ENCODE measurements at places on chromosomes 11 and 22. TPM values are rescaled to one million over a fixed set of nuclear protein-coding genes. Genes with fewer than 3 reads are reported as not detected.

CRYBB2 gene
- not detected for total RNA-seq

TRIM49 gene
- not detected for total RNA-seq

DEUP1 gene
- total RNA-seq, result not detected

- no peak for DNase-seq
These were observed 610.0 kb upstream of the CADM1 start for GRCh38 chr11:116114198-116114651.

- no peak for DNase-seq
These were observed 63.0 kb upstream of the THY1 start for GRCh38 chr11:119486016-119486415.

DNA sequence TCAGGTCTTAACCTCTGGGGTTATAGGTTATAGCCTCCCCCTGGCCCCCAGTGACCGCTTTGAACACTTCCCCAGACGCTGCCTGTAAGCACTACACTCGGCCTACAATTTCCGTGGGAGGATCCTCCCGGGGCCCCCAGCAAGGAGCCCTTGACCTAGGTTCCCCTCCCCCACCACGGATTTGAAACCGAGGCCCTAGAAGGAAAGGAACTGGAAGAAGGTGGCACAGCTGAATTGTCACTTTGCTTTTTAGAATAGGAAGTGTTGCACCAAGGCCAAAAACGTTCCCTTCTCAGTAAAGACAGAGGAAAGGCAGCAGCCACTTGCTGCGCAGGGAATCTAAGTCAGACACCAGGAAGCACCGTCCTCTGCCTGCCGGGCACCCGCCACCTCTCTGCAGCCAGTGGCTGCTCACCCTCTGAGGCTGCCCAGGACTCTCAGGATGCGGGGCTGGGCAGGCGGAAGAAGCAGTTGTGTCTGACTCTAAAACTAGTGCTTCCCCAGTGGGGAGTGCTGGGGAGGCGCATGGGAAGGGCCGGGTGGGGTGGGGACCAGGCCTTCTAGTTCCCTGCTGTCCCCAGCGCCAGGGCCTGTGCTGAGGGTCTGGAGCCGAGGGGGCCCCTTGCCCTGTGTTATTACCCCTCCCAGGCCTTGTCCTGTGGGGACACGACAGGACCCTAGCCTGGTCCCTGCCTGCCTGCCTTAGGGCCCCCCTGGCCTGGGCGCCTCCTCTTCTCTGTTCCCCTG, 7.9 kb upstream of the FLRT1 start:
- DNase-seq, result no peak

DNA sequence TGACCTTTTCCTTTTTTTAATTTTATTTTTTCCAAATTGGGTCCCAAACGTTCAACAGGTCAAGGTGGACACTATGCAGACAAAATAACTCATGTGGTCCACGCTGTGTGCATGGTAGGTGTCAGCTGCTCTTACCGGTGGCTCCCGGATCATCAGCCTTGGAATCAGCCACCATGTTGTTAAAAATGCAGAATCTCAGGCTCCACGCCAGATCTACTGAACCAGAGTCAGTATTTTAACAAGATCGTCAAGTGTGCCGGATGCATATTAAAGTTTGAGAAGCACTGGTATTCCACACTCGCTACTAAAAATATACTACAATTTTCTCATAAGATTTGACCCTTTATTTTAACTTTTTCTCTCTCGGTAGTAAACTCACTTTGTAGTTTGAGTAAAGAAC, 553 bp upstream of the LDLRAD3 start:
- DNase-seq, result no peak

DNA sequence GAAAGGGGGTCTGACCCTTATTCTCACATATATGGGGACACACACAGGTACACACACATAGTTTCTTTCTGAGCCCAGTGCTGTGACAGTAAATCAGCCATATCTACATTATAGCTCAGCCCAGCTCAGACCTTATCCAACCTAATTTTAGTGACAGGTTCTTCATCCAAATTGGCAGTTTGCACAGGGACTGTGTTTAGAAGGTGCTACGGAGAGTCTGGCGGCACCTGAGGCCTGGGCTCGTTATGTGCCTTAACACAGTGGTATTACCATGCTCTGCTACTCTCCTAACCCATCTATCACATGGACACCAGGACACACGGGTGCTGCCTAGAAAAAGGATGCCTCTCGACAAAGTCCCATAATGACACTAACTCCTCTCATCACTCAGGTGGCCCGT, 109.3 kb downstream of the GALNT18 start:
- DNase-seq, result no peak

DNA sequence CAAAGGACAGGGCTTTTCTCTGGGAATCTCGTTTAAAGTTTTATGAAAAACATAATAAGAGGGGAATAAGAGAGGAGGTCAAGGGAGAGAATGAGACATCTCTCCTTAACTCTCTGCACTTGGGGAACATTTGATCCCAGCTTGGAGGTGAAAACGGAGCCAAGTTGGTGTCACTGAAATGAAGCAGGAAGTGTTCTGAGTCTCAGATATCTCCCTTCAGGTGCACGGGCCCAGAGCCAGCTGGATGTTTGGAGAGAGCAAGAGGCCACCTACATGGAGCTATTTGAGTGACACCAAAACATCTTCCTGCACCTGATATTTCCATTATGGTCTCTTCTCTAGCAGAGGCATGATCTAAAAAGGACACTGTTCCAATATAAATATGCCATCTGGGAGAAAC, 85.7 kb downstream of the BLID start:
- no peak for DNase-seq
